ENCODE measurements at places on chromosomes 4 and X. TPM values are rescaled to one million over a fixed set of nuclear protein-coding genes. Genes with fewer than 3 reads are reported as not detected.
A peak's percentile ranks its signal among the peaks of the same experiment; 100 is the strongest.

GRCh38 chr4:169012049-169012448 is 2.0 kb upstream of the CBR4 start:
- DNase-seq, result no peak

GRCh38 chrX:138794246-138794645 is 82.7 kb upstream of the FGF13 start:
- no peak for DNase-seq

- no peak for DNase-seq
Measured at GRCh38 chrX:63959975-63960374, 175.0 kb upstream of the ARHGEF9 start.

DNA sequence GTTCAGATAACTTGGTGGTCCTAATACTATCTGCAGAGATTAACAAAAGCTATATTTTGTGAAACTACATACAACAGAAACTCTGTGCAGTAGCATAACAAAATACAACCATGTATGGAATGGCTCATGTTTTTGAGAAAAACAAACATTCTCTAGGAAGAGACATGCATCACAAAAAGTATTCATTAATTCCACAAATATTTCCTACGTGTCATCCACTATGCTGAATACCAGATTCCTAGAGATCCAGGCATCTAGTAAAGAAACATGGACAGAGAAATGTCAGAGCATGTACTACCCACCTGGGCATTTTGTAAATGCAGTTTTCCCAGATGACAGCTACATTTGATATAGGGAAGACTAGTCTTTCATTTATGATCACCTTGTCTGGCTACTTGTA is 248.1 kb downstream of the OPHN1 start:
- DNase-seq, result no peak

- no peak for DNase-seq
Measured at GRCh38 chr4:63728480-63729177, 680.6 kb downstream of the TECRL start.

DNA sequence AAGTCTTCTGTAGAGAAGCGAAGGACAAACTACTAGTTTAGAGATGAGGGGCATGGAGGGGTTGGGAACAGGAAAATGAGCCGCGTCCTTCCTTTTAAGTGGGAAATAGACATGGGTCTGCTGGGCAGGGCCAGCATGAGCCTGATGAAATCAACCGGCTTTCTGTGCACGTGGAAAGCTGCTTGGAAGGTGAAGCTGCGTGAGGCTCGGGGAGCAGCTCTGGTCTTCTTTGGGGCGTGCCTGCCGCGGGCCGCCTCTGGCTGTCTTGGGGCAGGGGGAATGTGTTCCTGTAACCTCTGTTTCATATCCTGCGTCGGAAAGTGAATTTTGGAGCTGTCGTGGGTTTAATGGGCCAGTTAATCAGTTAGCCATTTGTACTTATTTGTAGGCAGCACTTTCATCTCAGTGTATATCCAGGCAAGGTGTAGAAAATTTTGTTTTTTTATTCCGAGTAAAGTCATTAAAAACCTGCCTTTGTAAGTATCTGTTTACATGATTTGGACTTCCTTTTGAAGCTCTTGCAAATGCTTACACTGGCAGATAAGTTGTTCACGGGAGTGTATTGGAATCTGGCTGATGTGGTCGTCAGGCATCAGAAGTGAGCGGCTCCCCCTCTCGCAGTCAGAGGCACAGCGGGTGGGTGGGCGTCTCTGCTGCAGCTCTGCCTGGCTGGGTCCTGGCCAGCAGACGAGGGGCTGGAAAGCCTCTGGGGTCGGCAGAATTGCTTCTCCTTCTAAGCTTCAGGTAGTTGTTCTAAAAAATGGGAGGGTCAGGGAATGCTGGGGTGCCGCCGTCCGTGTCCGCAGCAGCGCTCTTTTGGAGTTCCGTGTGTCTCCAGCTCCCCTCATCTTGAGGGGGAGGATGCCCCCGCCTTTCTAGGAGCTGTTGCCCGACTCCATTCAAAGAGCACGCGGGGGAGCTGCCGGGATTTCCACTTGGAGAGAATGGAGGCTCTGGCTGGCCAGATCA is 70.5 kb upstream of the HGFAC start:
- DNase-seq, result no peak

GRCh38 chr4:38696697-38697096 is 32.7 kb downstream of the KLF3 start:
- no peak for DNase-seq

DNA sequence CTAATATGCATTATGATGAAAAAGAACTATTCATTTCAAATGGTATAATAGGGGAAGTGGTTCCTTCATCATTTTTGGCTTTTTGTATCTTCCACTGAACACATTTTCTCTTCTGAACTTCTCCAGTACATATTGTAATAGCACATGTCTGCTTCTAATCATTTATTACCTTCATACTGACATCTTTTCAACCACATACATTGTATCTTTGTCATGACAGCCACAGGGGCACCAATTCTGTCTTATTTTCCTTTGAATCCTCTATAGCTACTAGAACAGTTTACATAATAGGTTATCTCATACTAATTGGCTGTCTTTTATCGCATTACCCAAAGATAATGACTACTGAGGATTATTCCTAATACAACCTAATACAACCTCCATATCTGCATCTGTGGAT is 37.7 kb downstream of the PALLD start:
- DNase-seq, result no peak

DNA sequence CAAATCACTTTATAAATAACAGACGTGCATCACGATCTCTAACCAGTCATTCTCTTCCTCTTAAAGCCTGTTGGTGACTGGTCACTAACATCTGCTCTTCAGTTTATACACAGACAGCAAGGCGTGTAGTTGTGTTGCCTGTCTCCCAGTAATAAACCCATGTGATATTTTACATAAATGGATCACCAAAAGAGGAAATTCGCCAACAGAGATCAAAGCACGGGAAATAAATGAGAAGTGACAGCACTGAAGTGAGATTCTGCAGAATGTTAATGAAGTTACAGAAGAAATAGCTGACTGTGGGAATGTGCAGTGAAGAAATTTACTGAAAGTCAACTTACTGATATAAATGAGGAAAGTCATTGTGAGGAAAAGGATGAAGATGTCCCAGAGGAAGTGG is 47.0 kb downstream of the AFF1 start:
- no peak for DNase-seq

GRCh38 chrX:24343719-24344118 is 16.7 kb upstream of the SUPT20HL1 start:
- no peak for DNase-seq

DNA sequence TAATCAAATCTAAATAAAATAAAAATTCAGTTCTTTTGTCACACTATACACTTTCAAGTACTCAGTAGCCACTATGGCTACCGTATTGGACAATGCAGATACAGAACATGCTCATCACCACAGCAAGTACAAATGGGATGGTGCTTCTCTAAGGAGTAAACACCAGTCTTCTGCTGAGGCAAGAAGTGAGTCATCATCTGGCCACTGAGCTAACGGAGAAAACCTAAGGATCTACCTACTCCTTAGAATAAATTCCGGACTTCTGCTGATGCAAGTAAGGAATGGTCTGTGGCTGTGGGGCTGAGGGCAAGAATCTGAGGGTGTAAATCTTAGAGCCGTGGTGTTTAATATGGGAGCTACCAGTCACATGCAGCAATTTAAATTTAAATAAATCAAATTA is 11.3 kb upstream of the RBMXL3 start:
- no peak for DNase-seq

DNA sequence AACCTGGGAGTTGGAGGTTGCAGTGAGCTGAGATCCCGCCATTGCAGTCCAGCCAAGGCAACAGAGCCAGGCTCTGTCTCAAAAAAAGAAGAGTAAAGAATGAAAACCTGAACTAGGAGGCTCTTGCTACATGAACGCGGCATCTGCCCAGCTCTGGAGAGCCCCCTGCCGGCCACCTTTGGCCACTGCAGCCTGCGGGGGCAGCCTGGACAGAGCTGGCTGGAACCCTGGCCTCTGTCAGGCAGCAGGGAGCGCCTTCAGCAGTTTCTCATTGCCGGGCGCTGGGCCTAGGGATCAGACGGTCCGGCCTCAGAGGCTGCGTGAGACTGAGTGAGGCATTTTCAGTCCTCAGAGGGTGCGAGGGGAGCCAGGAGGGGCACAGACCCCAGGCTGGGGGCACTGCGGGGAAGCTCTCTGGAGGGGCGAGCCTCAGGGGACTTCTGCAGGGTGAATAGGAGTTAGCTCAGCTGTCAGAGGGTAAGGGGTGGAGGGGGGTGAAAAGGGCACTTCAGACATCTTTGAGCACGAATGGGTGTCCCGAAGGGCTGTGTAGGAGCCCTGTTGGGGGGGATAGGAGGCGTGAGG is 17.5 kb downstream of the DOK7 start:
- DNase-seq, result peak; percentile 42

- DNase-seq, result no peak
Measured at GRCh38 chrX:116111934-116112595, 58.5 kb upstream of the AGTR2 start.

The TLR3 gene
- 10.7 TPM for total RNA-seq

The GALNTL6 gene
- total RNA-seq, result not detected

The ZNF718 gene
- total RNA-seq, result 3.6 TPM

The PTPN13 gene
- total RNA-seq, result 6.9 TPM

The GASK1B gene
- total RNA-seq, result 13.8 TPM

The MAGEB10 gene
- not detected for total RNA-seq

The NAP1L5 gene
- total RNA-seq, result 3.2 TPM

The GPR82 gene
- 0.62 TPM for total RNA-seq

The CT55 gene
- not detected for total RNA-seq

The YY2 gene
- 0.75 TPM for total RNA-seq

The CORIN gene
- 0.23 TPM for total RNA-seq

The HSD17B13 gene
- 0.38 TPM for total RNA-seq

The RNF150 gene
- 2.5 TPM for total RNA-seq

The JAKMIP1 gene
- total RNA-seq, result 0.24 TPM

The MAGEE1 gene
- 2.0 TPM for total RNA-seq

The GRSF1 gene
- 33.8 TPM for total RNA-seq

The CABS1 gene
- total RNA-seq, result not detected
